Stimulated activated CD8-positive, alpha-beta memory T cell treated with anti-CD3 and anti-CD28 coated beads, Interleukin-15, amount 100 ng/mL, for 24 hours (primary cell): ENCODE measurements at places on chromosomes 2 and 18.

GRCh38 chr18:58578321-58578720, 50.6 kb downstream of the ALPK2 start:
- no peak for DNase-seq

DNA sequence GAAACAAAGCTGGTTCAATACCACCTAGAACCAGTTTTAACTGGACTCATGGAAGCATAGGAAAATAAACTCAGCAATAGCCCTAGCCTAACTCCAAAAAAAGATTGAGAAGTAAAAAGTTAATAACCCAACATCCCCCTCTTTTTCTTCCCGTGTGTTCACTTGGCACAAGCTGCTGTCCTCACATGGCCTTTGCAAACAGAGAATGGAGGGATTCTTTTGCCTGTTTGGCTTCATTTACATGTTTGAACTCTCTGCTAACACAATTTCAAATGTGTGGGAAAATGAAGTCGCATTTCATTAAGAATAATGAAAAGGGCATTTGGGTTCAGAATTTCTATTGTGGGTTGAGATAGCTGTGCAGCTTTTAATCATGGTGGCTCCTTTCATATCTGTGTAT, 589.2 kb upstream of the LRRTM1 start:
- DNase-seq: no peak

DNA sequence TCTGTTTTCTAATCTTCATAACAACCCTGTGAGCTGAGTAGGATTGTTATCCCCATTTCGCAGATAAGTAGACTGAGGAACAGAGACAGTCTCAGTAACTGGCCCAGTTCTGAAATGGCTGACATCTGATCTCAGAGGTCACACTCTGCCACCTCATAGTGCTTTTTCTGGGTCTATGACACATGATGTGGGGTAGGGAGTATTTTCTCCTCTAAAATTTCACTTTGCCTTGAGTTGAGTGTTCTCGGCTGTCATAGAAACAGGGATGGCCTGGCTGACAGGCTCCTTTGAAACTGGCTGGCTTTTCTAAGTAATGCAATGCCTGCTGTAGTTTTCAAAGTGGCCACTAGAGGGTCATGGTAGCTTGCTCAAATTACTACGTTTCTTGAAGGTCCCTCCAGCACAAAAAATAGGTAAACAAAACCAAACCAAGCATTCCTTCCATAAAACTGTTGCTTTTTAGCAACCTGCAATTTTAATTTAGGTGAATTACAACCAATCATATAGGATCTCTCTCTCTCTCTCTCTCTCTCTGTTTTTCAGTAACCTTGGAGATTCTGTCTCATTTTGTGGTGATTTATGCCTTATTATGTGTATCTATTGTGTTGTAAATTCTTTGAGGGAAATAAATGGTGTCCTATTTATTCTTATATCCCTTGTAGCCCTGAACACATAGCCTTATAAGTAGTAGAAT, 84.2 kb upstream of the TTN start:
- peak; percentile 6 for DNase-seq

DNA sequence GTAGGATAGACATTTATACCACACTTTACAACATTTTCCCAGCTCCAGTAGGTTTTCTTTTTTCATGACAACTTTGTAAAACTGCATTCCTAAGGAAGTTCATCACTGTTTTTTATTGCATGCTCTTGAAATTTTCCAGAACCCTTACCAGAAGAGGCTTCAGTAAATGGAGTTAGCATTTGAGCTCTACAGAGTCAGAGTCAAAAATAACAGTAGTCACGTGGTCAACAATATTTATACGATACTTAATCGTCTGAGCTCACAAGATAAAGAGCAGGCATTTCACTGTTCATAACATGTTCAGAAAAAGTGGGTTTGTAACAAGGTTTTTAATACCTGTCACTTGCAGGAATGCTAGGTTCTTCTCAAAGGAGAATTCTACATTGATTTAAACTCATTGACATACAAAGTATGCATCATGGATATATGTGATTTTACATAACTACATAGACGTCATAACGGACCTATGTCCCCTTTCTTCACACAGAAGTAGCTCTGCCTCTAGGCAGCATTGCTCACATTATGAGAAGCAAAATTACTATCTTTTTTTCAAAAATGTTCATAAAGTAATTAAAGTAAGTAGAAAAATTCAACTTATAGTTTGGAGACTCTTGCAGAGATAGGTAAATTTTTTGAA, 187.0 kb upstream of the COL3A1 start:
- no peak for DNase-seq

GRCh38 chr2:187684174-187684573, 129.9 kb upstream of the TFPI start:
- DNase-seq: no peak

GRCh38 chr2:161045726-161046125, 114.5 kb upstream of the TANK start:
- no peak for DNase-seq

- no peak for DNase-seq
Observed at GRCh38 chr2:23356711-23357110, 28.3 kb upstream of the KLHL29 start.

DNA sequence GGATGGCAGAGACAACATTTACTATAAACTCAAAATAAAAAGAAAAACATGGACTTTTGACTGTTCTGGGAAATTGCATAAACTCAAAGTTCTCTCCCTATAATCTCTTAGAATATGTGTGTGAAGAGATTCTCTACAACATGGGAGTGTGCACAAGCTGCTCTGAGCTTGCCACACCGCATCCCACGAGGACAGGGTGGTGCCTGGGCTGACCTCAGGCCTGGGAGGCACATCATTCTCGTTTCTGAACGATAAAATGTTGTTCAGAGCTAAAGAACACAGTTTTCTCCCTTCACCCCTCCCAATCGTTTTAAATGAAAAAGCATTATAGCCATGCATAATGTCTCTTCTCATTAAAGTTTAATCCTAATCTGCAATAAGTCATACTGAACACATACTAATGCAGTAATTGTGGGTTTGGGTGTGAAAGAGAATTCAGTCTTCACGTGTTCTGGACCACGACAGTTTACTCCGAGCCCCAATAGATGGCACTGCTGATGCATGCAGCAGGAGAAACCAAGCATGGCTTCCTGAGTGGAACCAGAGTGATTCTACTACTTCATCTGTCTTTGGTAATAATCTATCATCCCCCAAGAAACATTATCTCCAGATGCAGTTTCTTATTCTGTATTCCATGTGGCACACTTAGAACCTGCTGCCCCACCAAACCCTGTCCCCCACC, 46.9 kb upstream of the LAMA1 start:
- no peak for DNase-seq

DNA sequence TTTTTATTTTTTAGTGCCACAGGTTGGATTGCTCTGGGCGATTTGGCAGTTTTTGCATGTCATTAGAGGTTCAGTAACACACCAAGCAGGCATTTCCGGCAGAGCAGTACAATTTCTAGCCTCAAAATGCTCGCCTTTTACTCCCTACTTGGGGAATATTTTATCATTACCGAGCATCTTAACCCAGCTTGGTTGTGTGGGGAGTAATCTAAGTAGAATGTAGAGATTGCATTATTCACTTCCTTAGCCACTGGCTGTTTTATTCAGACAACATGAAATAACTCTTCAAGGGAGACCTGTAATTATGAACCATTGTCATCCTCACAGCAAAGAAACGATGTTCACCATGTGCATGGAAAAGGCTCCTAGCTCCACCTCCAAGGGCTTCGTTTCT, 13.1 kb downstream of the GRP start:
- DNase-seq: no peak

DNA sequence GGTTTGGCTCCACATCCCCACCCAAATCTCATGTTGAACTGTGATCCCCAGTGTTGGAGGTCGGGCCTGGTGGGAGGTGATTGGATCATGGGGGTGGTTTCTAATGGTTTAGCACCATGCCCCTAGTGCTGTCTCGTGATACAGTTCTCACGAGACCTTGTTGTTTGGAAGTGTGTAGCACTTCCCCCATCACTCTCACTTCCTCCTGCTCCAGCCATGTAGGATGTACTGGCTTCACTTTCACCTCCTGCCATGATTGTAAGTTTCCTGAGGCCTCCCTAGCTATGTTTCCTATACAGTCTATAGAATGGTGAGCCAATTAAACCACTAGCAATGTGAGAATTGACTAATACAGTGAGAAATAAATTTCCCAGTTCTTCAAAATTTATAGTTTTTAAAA, 325.9 kb downstream of the FSIP2 start:
- no peak for DNase-seq

DNA sequence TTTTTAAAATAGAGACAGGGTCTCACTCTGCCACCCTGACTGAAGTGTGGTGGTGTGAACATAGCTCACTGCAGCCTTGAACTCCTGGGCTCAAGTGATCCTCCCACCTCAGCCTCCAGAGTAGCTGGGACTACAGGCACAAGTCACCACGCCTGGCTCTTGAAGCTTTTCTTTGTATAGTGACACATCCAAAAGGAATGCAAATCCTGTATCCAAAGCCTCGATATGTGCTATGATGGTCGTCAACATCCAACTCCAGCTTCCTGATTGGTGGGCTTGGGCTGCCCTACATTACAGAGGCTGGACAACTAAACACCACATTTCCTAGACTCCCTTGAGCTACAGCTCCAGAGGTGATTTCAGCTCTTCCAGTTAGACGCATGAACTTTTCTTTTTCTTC, 101.7 kb upstream of the PGAP1 start:
- DNase-seq: no peak

DNA sequence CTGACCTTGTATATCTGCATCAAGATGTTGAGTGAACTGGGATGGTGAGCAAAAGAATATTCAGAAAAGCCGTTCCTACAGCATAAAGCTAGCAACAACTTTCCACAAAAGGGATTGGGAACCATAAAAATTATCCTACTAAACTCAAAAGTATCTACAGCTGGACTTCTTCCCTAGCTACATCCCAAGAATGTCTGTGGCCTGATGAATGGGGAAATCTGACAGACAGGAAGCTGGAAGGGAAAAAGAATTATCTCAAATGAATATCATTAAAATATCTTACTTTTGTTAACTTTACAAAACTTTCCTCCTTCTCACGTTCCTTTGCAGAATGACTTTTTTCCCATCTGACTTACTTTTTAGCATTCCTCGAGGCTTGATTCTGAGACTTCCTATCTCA, 150.9 kb downstream of the PDE11A start:
- no peak for DNase-seq
